CD4-positive, alpha-beta memory T cell (primary cell): ENCODE measurements at places on chromosomes 11 and 22.

- no peak for DNase-seq
Observed at GRCh38 chr11:115950660-115951059, 446.4 kb upstream of the CADM1 start.

GRCh38 chr11:111762981-111763643 is 3.1 kb downstream of the PPP2R1B start:
- DNase-seq, result no peak

- no peak for DNase-seq
Observed at GRCh38 chr11:6664551-6664950, 8.9 kb upstream of the DCHS1 start.

GRCh38 chr22:26075251-26075650 is 94.0 kb upstream of the SEZ6L start:
- no peak for DNase-seq

- DNase-seq, result no peak
Observed at GRCh38 chr11:3105791-3106735, 48.8 kb upstream of the CARS1 start.

GRCh38 chr11:2892215-2892966 is 6.8 kb upstream of the CDKN1C start:
- DNase-seq, result peak; percentile 66

GRCh38 chr11:100105255-100105981 is 581.7 kb upstream of the ARHGAP42 start:
- DNase-seq, result no peak

DNA sequence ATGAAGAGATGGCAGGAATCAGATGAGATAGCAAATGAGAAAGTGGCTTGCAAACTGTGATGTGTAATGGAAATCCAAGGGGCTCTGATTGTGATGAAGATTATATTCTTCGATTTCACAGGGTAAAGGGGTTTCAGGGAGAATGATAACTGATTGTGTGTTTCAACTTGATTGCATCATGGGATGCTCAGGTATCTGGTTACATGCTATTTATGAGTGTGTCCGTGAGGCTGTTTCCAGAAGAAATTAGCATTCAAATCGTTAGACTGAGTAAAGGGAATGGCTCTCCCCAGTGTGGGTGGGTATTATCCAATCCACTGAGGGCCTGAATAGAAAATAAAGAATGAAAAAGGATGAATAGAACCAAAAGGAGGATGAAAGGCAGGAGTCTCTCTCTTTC is 278.7 kb upstream of the LARGE1 start:
- no peak for DNase-seq

- DNase-seq, result no peak
Observed at GRCh38 chr11:15035283-15035682, 38.1 kb upstream of the CALCB start.

GRCh38 chr22:44200451-44200850 is 19.7 kb downstream of the PARVG start:
- DNase-seq, result no peak

DNA sequence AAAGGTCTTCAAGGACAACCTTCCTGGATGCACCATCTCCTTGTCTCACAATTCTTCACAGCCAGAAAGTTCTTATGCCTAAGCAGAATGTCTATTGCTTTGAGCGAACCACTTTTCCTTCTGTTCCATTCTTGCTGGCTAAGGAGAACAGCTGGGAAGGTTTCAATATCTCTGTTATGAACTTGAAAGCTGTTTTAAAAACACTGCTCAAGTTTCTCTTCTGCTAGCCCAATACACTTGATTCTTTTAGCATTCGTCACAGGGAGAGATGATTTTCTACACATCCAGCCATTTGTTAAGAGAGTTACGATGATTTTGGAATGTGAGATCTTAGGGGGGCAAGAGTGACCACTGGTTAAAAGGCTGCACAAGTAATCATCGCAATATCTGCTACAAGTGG is 249.3 kb downstream of the KIRREL3 start:
- DNase-seq, result no peak

- no peak for DNase-seq
Observed at GRCh38 chr11:18173225-18173866, 709 bp downstream of the MRGPRX4 start.

GRCh38 chr11:117435326-117435725 is 107.7 kb downstream of the CEP164 start:
- DNase-seq, result no peak

DNA sequence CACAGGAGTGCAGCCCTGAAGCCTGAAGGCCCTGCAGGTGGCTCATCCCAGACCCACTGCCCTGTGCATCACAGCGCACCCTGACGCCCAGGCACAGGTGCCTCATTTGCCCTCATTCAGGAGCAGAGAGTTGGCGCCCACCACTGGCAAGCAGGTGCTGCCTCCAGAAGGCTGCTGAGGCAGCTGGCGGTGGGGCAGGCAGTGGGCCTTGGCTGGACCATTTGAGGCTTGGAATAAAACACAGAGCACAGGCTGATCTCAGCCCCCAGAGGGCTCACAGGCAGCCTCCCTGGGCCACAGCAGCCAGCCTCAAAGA is 1151.9 kb downstream of the BRD1 start:
- DNase-seq, result no peak

DNA sequence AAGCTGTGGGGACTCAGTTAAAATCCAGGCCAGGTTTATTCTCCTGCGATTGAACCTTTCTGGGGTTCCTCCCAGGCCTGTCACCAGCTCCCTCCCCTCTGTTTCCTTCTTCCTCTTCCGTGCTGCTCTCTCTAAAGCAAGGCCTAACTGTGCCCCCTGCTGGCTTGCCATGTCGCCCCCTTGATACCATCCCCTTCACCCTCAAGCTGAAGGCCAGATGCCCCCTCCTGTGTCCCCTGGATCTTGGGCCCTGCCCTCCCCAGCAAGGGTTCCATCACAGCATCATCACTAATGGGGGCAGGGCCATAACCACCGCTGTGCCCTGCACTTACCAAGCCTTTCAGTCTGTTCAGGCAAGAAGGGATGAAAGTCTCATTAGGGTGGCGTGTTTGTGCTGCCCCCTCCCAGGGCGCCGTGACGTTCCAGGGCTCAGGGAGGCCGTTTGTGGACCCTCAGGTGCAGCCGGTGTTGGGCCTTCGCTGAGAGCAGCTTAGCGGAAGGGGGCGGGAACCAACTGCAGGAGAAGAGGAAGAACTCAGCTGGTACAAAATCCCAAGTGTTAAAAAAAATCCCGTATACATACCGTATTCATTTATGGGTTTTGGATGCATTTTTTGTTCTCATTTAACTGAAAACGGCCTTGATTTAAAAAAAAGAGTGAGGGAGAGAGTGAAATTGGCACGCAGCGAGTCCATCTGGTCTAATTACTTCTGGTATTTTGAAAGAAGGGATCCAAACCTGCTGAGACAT is 69.9 kb downstream of the MPPED1 start:
- no peak for DNase-seq

DNA sequence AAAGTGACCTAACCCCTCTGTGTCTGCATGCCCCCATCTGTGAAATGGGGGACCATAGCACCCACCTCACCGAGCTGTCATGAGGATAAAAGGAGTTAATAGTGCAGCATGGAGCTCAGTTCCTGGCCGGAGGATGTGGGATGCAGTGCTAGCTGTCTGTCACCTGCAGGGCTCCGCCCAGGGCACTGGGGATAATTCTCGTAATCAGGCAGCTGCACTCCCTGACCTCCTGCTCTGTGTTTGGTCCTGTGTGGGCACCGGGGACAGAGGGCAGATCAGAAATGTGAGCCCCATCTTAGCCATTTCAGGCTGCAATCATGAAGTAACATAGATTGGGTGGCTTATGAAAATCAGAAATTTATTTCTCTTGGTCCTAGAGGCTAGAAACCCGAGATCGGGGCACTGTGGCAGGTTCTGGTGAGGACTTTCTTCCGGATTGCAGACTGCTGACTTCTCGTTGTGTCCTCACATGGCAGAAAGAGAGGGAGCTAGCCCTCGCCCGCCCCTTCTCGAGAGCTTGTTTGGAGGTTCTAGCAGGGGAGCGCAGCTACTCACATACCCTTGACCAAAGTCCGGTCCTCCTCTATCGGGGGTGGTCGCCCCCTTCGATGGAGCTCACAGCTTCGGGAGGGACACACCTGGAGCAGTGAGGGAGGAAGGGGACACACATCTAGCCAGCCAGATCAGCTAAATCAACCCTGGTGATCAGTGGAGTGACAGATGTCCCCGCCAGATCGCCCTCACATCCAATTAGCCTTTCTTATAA is 3.2 kb downstream of the KCTD17 start:
- DNase-seq, result no peak

DNA sequence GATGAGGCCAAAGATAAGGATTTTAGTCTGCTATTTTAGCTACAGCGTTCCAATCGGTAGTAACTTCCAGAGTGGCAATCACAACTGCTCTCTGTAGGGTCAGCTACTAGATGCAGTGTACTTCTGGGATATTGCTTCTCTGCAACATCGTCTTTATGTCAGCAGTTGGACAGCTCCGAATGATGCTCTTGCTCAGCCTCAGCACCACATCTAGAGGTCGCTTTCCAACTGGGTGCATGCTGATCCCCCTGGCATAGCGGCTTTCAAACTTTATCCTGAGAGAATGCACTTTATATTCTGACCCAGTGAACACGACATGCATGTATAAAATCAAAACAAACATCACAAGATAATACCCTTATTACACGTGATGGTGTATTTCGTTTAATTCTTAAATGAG is 219.6 kb downstream of the C11orf87 start:
- no peak for DNase-seq

- DNase-seq, result no peak
Observed at GRCh38 chr11:86440305-86440716, 65.6 kb downstream of the CCDC81 start.

GRCh38 chr11:31725176-31725575 is 85.9 kb downstream of the PAX6 start:
- no peak for DNase-seq

GRCh38 chr11:31815711-31816467 is 4.8 kb upstream of the PAX6 start:
- DNase-seq, result no peak

DNA sequence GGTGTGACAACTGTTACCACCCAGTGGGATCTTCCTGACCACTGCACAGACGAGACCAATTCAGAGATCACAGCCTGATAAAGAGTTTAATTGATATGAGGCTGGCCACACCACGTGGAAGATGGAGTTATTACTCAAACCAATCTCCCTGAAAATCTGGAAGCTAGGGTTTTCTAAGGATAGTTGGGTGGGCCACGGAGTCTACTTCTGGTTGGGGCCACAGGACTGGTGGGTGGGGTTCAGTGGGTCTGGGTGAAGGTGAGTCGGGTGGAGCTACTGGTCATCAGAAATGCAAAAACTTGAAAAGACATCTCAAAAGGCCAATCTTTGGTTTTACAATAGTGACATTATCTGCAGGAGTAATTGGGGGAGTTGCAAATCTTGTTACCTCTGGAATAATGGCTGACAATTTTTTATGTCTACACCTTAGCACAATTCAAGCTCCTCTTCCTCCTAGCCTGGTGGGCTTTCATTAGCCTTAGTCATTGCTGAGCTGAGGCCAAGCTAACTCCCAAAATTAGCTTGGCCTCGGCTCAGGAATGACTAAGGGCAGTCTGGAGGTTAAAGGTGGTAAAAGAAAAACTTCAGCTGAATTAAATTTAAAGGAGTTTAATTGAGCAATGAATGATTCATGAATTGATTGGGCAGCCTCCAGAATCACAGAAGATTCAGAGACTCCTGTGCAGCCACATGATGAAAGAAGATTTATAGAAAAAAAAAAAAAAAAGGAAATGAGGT is 13.1 kb downstream of the C11orf96 start:
- no peak for DNase-seq
